ENCODE measurements at places on chromosomes 5 and 9.

- peak; percentile 79 for DNase-seq
These were observed 16.0 kb downstream of the TRAF2 start for GRCh38 chr9:136902259-136902821.

DNA sequence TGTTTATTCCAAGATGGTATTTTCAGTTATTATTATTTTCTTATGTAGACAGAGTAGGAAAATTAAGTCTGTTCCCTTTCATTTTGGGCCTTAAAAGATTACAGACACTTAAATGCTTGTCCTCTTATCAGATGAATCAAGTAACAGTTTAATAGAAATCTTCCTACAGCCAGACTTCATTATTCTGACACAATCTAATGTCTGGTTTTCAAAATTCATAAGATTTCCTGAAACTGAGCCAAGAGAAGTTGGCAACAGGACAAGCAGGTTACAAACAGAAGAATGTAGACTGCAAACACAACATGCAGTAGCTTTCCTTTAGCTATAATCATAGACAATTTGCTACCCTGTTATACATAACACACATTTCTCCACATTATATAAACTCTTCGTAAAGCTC, 130.5 kb downstream of the FBXL17 start:
- DNase-seq: no peak

- peak; percentile 25 for DNase-seq
These were observed 250.3 kb downstream of the DMAC1 start for GRCh38 chr9:7549249-7549648.

- DNase-seq: no peak
These were observed 380.5 kb downstream of the SPOCK1 start for GRCh38 chr5:137118629-137119028.

GRCh38 chr5:32583582-32584232, 1.6 kb upstream of the SUB1 start:
- DNase-seq: no peak

DNA sequence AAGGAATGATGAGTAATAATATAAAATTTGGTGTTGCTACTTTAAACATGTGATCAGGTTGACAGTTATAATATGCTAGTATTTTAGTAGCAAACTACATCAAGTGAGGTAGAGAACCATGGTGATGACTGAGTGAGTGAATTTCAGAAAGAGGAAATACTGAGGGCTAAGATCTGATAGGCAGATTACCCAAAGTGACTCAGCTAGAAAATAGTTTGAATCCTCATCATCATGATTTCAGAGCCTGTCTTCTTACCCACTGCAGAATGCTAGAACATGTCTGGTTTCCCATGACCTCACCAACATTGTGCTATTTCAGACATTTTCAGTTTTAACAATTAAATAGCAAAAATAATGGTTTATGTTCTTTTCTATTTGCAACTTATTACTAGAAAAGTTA, 602.1 kb downstream of the TAF11L14 start:
- DNase-seq: no peak

- no peak for DNase-seq
These were observed 1185.0 kb upstream of the CDH18 start for GRCh38 chr5:21173036-21173435.

- no peak for DNase-seq
These were observed 40.6 kb downstream of the IRX2 start for GRCh38 chr5:2710910-2711309.

DNA sequence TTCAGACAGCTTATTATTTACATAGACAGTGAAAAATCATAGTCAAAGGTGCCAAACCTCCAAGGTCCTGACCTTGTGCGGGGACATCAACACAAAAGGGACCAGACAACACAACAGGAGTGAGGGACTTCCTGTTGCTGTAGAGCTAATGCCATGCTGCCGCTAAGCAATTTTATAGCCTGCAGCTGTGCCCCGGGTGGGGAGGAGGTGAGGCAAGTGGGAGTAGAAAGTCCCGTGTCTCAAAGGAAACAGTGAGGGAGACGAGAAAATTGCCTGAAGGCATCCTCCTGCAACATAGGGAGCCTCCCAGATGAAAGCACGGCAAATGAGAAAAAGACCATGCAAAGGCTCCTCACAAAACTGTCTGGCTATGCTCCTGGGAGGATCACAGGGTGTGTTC, 58.8 kb downstream of the CAAP1 start:
- peak; percentile 85 for DNase-seq
